ENCODE measurements at places on chromosomes 2 and 18.

DNA sequence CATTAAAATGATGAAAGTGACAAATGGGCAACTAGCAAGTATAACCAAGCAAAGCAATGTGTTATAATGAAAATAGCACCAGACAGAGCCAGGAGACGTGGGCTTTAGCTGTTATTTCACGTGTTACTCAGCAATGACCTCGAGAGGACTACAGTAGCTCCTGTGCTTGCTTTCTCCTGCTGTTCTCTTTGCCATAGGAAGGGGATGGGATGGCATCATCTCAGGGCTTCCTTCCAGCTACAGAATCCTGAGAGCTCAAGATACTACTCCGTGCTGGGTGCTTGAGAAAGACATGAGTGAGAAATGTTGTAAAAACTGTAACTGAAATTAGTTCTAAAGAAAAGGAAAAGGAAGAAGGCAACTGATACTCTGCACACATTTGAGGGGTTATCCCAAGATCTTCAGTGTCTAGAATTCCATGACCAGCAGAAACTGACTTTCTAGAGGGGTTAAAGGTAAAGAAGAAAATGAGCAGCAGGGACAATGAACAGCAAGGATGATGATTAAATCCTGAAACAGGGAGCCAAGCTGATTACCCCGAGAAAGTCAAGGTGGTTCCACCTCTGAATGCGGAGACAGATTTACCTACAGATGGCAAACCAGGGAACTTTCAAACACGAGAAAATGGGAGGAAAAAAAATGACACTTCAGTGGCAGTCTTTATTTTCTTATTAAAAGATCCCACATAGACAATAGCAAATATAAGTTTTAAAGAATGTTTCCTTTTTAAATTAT, 33.4 kb downstream of the GAREM1 start:
- DNase-seq: no peak

- no peak for DNase-seq
These were observed 30.3 kb downstream of the WDSUB1 start for GRCh38 chr2:159256159-159256558.

GRCh38 chr2:47177043-47177565, 22.0 kb upstream of the STPG4 start:
- DNase-seq: no peak

DNA sequence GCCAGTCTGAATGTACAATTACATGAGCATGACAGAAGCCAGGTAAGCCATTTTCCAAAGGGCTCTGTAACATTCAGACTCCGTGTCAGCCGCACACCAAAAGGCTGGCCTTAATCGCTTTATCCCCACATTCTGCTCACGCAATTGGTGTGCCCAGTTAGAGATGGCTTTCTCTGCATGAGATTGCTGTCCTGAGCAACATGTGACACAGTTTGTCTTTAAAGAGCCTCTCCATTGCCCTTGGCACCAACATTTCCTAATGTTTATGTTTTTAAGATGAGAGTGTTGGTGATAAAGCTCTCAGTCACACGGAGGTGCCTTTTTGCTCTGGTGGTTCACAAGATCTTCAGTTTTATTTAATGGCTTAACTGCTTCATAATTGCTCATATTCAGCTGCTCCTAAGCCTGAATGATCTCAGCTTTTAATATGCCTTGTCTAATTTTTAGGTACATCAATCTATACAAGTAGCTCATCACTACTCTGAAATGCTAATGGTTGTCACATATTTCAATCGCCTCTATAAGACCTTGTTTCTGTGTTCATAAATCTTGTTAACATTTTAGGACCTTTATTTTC, 164.8 kb upstream of the ACVR2A start:
- no peak for DNase-seq

GRCh38 chr2:136389809-136390208, 271.9 kb upstream of the CXCR4 start:
- no peak for DNase-seq

DNA sequence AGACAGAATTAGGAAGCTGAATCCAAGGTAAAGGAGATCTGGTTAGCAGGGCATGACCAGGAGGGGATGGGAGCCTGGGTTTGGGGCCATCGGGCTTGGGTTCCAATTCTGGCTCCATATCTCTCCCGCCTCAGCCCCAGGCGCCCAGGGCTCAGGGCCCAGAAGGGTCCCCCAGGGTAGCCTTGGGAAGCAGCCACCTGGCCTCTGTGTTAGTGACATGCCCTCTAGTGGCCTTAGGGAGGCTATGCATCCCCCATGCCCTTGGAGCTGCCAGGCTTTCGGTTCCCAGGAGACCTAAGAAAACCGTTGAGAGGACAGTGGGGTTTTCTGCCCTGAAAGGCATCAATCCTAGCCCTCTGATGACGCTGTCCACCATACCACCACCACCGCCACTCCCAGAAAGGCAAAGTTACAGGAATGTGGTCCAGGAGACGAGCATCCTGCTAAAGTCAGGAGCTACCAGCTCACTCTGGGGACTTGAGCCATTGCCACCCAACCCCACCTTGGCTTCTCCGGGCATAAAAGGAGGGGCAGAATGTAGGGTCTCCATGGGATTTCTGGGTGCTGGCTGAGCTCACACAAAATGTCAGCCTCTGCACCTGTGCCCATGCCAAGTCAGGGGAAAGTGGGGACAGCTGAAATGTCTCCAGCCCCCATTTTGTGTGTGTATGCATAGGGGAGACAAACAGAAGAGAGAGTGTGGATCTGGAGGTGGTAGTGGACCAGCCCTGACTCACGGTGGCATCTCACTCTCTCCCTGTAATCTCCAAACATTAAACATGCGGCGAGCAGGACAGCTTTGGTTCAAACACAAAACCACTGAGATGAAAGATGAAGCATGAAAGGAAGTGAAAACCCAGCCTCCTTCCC, 56.5 kb downstream of the EMX1 start:
- peak; percentile 21 for DNase-seq

- DNase-seq: no peak
These were observed 2.6 kb downstream of the CLIP4 start for GRCh38 chr2:29117636-29118303.

GRCh38 chr2:32452338-32453064, 95.7 kb downstream of the BIRC6 start:
- DNase-seq: no peak

GRCh38 chr2:73895473-73895872, 2.7 kb downstream of the ACTG2 start:
- DNase-seq: no peak

- DNase-seq: no peak
These were observed 124.9 kb upstream of the SMAD7 start for GRCh38 chr18:49075681-49076080.

DNA sequence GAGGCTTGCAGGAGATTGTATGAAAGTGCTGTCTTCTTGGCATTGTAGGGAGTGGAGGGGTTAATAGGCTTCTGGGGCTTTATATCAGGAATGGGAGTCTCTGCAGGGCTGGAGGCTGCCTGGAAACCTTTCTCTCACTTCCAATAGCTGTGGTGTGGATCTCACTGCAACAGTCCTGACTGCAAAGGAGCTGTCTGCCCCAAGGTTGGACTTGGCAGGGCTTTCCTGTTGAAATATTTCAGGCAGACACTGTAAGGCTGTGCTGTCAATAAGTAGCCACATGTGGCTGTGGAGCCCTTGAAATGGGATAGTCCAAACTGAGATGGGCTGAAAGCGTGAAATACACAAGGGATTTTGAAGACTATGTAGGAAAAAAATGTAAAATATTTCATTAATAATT, 399.1 kb upstream of the SPRED2 start:
- no peak for DNase-seq

DNA sequence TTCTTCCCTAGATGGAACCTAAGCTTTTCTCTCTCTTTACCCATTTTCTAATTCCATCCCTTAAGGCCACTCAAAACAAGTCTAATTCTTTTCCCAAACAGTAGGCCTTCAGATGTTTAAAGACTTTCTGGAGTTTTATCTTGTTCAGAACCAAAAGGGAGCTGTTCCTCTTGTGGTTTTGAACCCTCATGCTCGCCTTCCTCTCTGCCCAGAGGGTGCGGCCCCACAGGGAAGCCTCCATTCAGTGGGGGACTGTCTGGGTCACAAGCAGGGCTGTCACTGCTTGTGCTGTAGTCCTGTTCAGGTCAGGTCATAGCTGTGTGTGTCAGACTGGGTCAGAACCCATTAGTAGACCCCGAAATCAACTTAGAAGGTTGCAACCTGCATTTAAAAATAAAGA, 56.5 kb downstream of the TET3 start:
- DNase-seq: no peak

- DNase-seq: no peak
These were observed 7.9 kb downstream of the SCYGR5 start for GRCh38 chr2:227674485-227674884.

DNA sequence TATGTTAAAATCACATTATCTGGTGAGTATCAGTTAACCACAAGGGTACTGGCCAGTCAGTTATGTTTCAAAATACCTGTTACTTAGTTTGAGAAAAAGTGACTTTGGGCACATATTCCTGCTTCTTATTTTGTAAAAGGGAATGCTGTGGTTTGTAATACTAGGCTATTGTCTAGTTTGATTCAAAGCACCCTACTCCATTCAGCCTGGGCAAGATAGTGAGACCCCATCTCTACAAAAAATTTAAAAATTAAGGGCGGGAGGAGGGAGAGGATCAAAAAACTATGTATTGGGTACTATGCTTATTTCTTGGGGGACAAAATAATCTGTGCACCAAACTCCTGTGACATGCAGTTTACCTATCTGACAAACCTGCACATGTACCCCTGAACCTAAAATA, 18.9 kb downstream of the MBD5 start:
- DNase-seq: no peak

- no peak for DNase-seq
These were observed 8.6 kb upstream of the DES start for GRCh38 chr2:219409619-219410018.

DNA sequence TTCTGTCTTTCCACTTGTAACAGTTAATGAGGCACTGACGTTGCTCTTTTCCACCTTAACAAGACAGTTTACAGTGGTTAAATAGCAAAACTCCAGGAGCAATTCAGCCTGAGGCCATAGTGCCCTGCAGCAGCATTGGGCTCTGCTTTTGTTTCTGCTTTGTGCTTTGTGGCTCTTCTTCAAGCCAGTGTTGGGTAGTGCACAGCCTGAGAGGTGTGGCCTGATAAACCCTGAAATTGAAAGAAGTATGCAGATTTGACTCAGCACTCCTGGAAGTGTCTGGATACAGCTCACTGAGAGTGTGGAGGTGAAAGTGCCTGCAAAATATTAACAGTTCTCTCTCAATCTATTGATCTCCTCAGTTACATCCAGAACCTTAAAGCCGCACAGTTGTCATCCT, 63.0 kb downstream of the STK25 start:
- DNase-seq: no peak

GRCh38 chr2:235876099-235876679, 292.0 kb downstream of the GBX2 start:
- DNase-seq: no peak

DNA sequence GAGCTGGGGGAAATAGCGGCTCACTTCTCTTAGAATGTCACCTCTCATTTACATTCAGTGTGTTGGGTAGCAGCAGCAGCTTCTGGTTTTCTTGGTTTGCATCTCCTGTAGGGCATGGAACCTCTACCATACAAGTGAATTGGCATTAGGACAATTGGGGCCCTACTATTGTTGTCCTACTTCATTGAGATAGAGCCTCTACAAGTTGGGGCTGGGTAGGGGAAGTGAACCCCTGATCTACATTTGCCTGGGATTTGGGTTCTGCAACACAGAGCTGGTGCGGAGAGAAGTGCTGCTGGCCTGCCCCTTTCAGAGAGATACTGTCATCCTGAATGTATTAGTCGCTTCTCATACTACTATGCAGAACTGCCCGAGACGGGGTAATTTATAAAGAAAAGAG, 391.6 kb upstream of the HS6ST1 start:
- no peak for DNase-seq

DNA sequence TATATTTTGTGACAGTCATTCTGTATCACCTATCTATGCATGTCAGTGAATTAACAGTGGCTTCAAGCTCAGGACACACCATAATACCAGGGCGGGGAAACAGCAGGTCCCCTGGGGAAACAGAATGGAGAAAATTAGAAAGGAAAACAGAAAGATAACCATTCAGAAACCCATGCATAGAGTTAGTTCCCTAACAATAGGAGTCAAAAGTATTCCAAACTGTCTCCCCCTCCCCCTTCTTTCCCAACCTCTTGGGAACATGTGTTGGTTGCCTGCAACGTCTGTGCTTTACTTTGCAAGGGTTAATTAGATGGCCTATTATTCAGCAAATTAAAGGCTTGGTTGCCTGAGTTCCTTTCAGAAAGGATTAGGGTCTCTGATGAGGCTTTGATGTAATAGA, 176.4 kb downstream of the MYO3B start:
- no peak for DNase-seq

DNA sequence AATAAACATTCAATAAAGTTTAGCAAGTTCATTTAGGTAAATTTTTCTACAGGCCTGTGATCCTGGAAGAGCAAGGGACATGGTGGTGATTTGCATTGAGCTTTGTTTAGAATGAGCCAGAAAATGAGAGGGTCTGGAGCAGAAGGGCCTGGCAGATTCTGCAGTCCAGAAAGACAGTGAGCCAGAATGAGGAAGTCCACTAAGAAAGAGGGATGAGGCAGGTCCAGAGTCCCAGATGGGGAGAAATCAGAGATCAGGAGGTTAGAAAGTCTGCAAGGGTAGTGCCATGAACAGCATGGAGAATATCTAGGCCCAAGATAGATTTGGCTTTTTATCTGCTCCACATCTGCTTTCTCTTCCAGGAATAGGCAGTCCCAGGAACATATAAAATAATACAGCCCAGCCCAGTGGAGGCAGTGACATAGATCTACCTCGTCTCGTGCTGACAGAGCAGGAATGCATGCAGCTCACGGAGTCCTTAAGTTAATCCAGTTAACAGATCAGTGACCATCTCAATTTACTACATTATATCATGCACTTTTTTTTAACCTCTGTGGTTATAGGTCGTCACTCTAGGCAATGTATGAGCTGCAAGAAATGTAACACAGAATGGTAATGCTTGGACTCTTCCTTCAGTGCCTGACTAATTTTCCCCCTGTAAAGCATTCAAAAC, 429.0 kb downstream of the SUCLG1 start:
- no peak for DNase-seq

GRCh38 chr18:70086085-70086484, 119.4 kb downstream of the RTTN start:
- DNase-seq: no peak

- no peak for DNase-seq
These were observed 39.1 kb downstream of the ABCB11 start for GRCh38 chr2:168992026-168992425.

- DNase-seq: no peak
These were observed 23.2 kb downstream of the CTIF start for GRCh38 chr18:48562075-48562474.

DNA sequence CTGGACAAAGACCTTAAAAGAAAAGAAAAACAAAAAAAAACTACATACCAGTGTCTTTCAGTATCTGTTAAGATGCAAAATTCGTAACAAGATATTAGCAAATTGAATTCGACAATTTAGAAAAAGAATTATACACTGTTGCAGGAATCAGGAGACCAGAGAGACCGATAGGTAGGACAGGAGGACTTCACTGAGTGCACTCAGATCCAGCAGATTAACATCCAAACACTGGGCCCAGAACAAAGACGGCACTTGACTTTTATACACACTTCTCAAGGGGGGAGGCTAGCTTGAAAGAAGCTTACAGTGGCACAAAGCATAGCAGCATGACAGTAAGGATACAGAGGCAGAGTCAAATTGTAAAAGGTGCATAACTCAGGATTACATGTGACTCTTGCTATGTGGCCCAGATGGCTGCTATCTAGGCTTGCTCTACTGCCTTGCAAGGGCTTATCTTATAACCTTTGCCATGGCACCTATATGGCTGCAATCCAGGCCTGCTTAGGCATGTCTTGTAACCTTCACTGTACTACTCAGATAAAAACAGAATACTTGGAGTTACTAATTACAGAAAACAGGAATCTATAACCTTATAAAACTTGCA, 507.3 kb upstream of the LRRTM4 start:
- no peak for DNase-seq

Data from stimulated activated CD4-positive, alpha-beta T cell treated with anti-CD3 and anti-CD28 coated beads, Interleukin-4, amount 100 ng/mL, for 1 hour (primary cell).